ENCODE measurements at places on chromosomes 6 and 20.

- no peak for DNase-seq
Observed at GRCh38 chr20:25626779-25627178, 3.0 kb upstream of the NANP start.

DNA sequence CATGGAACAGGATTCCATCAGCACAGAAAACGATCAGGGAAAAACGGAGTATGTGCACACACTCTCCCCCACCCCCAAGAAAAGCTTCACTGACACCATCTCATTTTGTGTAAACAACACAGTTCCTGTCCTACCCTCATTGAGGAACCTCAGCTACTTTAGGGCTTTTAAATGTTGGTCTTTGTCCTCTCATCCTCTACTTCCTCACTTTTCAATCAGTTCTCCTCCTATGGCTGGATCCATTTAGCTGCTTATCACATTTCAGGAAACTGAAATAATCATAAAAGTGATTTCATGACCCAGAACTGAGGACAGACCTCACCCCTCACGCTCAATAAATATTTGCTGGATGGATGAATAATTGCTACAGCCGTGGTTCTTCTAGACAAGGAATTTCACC is 33.1 kb upstream of the PNRC1 start:
- DNase-seq = no peak

DNA sequence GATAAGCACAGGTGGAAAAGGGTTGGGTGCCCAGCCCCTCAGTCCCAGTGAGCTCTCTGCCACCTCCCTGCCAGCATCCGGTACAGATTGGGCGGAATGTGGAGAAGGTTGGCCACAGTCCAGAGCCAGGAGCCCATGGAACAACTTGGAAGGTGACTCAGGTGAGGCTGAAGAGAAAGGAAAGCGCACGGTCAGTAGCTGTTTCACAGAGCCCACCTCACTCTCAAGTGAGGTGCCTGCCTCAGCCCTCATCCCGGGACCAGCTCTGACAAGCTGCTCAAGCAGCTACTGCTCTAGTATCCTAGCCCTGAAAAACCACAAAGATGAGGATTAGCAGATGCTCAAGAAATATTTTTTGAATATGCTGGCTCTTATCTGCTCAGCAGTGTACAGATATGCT is 1.1 kb upstream of the MMP24OS start:
- no peak for DNase-seq

GRCh38 chr6:144087789-144088426 is 7.5 kb downstream of the SF3B5 start:
- DNase-seq = no peak

DNA sequence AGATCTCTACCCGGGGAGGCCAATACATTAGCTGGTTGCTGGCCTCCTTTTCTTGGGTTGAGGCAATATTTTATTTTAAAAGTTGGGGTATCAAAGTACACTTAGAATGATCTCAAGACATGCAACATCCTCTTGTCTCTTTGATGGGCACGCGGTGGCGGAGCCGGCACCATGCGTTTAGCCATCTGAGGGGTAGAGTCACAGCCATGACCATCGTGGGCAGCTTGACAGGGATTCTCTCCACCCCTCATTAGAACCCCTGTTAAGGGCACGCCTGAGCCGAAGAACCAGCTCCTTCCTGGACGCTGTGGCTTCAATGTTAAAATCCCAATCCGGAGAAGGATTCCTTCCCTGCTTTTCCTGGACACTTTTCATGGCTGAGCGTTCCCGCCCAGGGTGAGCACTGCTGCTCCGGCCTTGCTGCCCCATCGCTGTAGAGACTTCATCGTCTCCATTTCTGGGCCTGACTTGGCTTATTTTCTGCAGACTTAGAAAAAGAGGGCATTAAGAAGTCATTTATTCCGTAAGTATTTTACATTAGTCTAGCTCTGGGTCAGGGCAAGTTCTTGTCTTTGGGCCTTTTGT is 142.7 kb upstream of the CDH4 start:
- no peak for DNase-seq

Data from astrocyte of the spinal cord (primary cell).